ENCODE measurements at places on chromosomes 13 and 19.

DNA sequence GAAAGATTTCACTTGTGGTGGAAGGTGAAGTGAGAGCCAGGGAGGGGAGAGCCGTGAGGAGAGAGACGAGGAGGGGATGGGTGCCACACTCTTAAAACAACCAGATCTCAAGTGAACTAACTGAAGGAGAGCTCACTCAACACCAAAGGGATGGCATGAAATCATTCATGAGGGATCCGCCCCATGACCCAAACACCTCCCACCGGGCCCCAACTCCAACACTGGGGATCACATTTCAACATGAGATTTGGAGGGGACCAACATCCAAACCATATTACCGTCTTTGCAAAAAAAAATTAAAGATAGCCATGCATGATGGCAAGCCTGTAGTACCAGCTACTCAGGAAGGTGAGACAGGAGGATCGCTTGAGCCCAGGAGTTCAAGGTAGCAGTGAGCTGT, 34.9 kb upstream of the POP4 start:
- no peak for DNase-seq

GRCh38 chr13:97403893-97404750, 29.8 kb upstream of the RAP2A start:
- DNase-seq = no peak

- no peak for DNase-seq
Measured at GRCh38 chr19:11261971-11262839, at the start of gene DOCK6. Gene DOCK6, minus strand, starts transcription at chr19:11262524. Its CDS starts 84 bp downstream, at chr19:11262440.

DNA sequence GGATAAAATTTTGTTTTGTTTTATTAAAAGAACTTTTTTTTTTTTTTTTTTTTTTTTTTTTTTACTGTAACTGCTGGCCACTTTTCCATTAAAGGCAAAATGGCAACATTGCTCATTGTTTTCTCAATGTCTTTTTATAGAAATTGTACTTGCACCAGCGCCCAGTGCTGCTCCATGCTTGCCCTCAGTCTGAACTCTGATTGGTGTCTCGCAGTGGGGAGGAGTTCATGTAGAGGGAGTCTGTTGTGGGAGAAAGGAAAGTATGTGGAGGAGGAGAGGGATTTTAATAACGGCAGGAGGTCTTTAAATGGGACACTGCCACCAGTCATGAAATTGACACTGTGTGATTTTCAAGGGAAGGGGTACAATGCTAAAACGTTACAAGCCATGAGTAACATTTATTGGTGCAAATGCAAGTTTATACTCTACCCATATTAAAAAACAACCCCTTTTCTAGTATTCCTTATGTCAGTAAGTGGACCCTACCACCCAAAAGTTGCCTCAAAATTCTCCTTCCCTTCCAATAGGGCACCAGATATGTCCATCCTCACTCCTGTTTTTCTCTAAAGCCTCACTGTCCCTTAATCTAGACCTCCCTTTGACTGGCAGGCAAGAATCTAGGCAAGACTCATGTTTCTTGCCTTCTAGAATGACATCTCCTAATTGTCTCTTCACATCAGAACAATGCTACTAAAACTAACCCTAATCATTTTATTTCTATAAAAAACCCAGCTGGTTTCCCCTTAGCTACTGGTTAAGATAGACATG, 3.2 kb downstream of the RASL11A start:
- DNase-seq = no peak

GRCh38 chr13:97114651-97115050, 107.5 kb upstream of the MBNL2 start:
- no peak for DNase-seq

DNA sequence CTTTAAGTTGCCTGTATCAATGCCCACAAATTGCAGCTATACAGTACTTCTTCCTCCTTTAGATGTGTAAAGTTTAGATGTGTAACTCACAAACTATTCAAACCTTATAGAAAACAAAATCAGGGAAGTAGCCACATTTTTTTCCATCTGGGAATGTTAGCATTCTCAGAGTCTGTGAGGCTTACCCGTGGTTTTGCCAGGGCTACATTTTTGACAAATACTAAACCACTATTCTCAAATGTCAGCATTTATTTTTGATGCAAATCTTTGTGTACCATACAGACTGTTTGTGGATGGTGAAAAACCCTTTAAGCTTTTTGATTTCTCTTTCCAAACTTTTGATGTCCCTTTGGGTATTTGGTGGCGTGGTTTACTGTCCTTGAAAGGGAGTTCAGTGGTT, 216.4 kb downstream of the POSTN start:
- no peak for DNase-seq

GRCh38 chr19:4474514-4475022, 2.5 kb downstream of the HDGFL2 start:
- peak; percentile 48 for DNase-seq

DNA sequence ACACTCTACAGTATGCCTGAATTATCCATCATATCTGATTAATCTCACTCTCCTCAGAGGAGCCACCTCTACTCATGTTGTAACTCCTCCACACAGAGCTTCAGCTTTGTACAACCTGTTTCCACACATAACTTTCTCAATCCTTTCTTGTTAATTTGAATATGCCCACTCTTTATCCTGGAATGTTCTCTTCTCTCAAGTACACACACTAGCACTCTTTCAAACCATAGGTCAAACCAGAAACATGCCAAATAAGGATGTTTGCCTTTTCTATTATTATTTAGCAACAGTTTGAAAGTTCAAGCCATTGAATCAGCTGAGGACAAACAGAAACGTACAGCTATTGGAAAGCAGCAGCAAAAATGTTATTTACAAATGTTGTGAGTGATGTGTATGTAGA, 110.3 kb downstream of the MIPEP start:
- no peak for DNase-seq

DNA sequence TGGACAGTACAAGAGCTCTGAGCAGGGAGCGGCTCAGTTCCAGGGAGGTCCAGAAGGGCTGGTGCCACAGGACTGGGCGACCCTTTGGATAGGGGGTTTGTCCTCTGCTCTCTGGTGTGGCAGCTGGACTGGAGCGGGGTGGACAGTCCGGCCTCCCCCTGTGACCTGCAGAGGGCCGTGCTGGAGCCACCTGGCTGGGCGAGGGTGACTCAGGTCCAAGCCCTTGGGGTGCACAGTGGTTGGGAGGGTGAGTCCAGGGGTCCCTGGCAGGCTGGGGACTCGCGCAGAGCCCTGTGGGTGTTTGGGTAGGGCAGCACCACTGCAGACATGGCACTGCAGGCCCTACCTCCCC, 7.2 kb downstream of the SSBP4 start:
- DNase-seq = no peak

DNA sequence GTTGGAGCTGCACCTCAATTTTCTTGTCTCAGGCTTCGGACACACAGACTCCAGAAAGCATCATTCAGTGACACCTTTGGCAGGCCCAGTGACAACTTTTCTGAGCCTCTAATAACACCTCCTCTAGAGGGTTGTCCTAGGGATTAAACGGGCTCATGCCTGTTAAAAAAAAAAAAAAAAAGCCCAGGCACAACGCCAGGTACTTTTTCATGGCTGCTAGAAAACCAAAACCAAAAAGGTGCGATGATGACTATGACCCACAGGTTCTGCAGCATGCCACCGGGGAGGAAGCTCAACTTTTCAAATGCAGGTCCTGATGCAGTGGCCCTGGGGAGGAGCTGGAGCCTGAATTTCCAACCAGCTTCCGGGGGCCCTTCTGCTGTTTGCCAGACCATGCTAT, 184.2 kb downstream of the ABCC4 start:
- no peak for DNase-seq

- no peak for DNase-seq
Measured at GRCh38 chr19:58353717-58354477, 605 bp upstream of the A1BG start.

DNA sequence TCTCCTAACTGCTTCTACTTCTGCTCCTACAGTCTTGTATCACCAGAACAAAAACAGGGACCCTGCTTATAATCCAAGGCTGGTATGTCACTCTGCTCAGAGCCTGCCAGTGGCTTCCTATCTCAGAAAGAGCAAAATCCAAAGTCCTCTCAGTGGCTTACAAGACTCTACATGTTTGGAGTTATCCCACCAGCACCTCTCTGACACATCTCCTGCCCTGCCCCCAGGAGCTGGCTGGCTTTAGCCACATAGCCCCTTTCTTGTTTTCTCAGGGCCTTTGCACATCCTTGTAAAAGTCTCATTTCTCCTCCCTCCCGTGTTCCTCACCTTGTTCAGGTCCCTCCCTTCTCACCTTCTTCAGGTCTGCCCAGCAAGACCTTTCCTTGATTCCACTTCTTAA, 2.2 kb upstream of the KCTD12 start:
- no peak for DNase-seq

- DNase-seq = no peak
Measured at GRCh38 chr19:22595918-22596341, 38.2 kb upstream of the ZNF492 start.

- DNase-seq = no peak
Measured at GRCh38 chr13:51955281-51955771, 55.9 kb downstream of the ATP7B start.

- no peak for DNase-seq
Measured at GRCh38 chr13:50919277-50919676, 9.7 kb downstream of the RNASEH2B start.

- DNase-seq = no peak
Measured at GRCh38 chr13:28220166-28220565, 81.8 kb downstream of the PAN3 start.

- no peak for DNase-seq
Measured at GRCh38 chr19:14731200-14731599, 41.4 kb downstream of the ZNF333 start.

- DNase-seq = peak; percentile 73
Measured at GRCh38 chr13:100630555-100630954, 42.0 kb upstream of the GGACT start.

GRCh38 chr19:15859187-15859586, 38.7 kb downstream of the CYP4F2 start:
- DNase-seq = no peak

GRCh38 chr13:51862957-51863356, 1.2 kb downstream of the CCDC70 start:
- no peak for DNase-seq

DNA sequence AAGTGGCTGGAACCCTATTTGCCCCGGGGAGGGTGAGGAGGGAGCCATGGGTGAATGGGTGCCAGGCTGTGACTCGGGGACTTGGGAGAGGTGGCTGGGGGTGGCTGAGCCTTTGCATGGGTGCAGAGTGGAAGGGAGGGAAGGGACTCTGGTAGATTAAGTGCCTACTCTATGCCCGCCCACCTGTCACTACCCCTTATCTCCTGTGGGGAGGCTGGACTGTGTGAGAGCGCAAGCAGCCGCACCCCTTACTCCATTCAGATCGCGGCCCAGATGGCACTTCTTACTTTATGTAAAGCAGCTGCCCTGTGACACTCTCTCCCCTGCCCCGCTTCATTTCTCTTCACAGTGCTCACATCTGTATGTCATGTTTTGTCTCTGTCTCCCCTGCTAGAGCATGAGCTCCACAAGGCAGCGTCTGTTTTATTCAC, 2.9 kb downstream of the KASH5 start:
- DNase-seq = no peak

DNA sequence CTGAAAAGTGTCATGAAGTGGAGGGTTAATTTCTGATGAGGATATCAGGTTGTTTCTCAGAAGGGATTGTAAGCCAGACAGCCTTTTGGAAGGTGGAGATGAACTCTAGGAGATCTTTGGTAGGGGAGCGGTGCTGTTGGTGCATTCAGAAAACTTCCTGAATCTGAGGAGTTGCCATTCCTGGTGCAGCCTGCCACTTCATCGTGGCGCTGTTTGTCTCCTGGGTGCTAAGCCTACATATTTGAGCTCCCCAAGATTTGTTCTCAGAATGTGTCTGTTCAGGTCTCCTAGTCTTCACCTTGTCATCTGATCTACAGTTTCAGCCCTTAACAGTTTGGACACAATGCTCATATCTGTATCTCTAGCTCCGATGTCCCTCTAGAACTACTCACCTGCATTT, 285.6 kb downstream of the MTUS2 start:
- no peak for DNase-seq

DNA sequence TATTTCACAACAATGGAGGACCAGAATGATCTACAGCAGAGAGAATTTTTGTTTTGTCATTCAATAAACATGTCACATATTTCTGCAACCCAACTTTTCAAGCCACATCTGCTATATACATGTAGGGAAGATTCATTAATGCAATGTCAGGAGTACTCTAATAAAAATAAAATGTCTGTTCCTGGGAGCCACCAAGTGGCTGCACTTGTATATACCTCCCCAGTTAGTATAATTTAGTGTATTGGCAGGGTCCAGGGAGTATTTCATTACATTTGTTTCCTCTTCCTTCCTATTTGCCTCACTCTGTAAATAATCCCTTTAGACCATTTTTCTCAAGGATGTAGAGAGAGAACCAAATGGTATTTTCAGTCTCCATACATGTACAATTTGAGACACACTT, 1169.0 kb downstream of the DIAPH3 start:
- DNase-seq = no peak

GRCh38 chr13:31775686-31776085, 36.4 kb downstream of the RXFP2 start:
- DNase-seq = no peak

- no peak for DNase-seq
Measured at GRCh38 chr19:42469311-42470235, 26.8 kb upstream of the CXCL17 start.

- DNase-seq = no peak
Measured at GRCh38 chr13:24827799-24828198, 63.8 kb downstream of the RNF17 start.

GRCh38 chr13:50927701-50928100, 18.1 kb downstream of the RNASEH2B start:
- DNase-seq = no peak

GRCh38 chr13:107842562-107843180, 372.7 kb downstream of the LIG4 start:
- DNase-seq = no peak

- DNase-seq = no peak
Measured at GRCh38 chr19:42443944-42444398, 1.2 kb upstream of the CXCL17 start.

GRCh38 chr13:83935566-83935965, 53.3 kb upstream of the SLITRK1 start:
- DNase-seq = no peak

DNA sequence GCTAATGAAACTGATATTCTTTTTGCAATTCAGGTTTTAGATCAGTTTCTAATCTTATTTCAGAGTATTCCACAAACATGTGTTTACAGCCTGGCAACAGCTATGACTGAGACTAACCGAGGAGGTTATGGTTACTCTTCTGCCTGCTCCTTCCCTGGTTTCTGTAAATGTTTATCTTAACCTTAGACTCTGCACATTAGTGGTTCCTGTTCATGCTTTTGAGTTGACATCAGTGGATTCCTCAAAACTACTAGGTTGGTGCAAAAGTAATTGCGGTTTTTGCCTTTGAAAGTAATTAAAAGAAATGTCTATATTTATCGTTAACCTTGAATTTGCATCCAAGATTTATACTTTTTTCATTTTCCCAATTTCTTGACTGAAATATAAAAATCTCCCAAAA, 237.0 kb upstream of the TSHZ3 start:
- DNase-seq = no peak

DNA sequence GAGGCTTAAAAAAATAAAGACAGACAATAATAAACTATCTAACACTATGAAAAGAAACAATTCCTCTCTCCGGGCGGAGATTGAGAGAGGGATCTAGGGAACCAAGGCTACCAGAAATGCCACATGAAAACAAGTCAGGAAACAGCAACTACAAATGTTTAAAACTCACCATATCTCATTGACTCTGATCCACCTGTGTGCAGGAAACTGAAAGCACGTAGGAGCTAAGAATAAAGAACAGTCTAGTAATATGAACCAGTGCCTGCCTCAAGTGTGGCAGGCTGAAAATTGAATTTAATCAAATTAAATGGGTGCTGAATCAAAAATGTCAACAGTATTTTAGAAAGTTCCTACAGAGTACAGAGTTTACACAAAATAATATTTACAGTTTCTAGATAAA, 1701.0 kb downstream of the SLITRK5 start:
- no peak for DNase-seq

GRCh38 chr13:113971471-113972231, 2.2 kb downstream of the C13orf46 start:
- DNase-seq = no peak

Measured in NCI-H2081 treated with DMSO at 0.1 percent for 48 hours (cell line).